Activated CD4-positive, alpha-beta T cell treated with anti-CD3 and anti-CD28 coated beads, Interleukin-2, amount 10 ng/mL, durations not matched to agents 7 days and 5 days (primary cell): ENCODE measurements at places on chromosomes 2 and 18.

GRCh38 chr2:102056079-102056581 lies 64.4 kb downstream of the IL1R2 start:
- DNase-seq = no peak

DNA sequence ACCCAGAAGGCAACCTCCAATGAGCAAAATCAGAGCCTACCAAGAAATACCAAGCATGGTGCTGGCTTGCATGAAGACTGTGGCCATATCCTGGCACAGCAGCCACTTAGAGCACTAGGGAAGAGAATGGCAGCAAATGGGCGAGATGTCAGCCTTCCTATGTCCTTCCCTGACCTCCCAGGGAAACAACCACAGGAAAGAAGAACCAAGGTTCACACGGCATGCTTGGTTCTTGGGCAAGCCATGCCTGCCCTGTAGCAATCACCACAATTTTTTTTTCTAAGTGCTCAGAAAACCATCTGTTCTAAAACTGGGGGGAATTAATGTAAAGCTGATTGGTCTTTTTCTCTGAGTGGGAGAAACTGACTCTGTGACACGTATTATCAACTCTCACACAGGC lies 27.8 kb downstream of the GALNT14 start:
- no peak for DNase-seq

GRCh38 chr2:181111059-181111458 lies 130.7 kb downstream of the UBE2E3 start:
- DNase-seq = no peak

GRCh38 chr2:196336715-196337114 lies 165.3 kb upstream of the STK17B start:
- DNase-seq = no peak

GRCh38 chr2:173213181-173213580 lies 137.5 kb downstream of the MAP3K20 start:
- no peak for DNase-seq

GRCh38 chr2:160268151-160268781 lies 68.2 kb upstream of the ITGB6 start:
- no peak for DNase-seq

DNA sequence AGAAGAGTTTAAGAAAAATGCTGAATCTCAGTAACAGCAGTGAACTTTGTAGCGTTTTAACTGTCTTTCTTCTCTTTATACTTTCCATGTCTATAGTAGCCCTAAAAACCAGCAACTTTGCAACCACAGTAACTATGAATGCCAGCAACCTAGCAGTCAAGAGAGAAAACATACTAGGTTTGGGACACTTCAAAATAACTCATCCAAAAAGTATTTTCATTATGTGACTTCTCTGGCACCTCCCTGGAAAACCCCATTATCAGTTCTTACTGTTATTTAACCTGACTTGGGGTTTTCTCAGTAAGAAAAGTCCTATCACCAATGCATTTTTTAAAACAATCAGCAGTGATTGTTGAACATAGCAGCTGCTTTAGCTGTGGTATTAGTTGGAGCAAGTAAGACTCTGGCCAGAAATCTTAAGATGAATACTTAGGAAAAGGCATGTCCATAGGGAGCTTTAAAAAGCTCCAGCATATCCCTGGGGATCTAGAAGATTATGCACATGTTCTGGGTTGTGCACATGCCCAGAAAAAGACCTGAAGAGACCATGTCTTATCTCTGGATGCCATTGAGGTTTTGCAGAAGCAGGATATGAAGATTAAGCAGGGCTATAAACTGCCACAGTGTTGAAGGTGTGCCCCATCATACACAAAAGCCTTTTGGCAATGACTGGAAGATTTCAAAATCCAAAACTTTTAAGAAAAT lies 411.3 kb downstream of the CMPK2 start:
- no peak for DNase-seq

GRCh38 chr2:38602136-38602731 lies 494 bp downstream of the HNRNPLL start:
- DNase-seq = peak; percentile 39
